H7 (cell line): ENCODE measurements at places on chromosomes 7 and 10.

- DNase-seq = peak; percentile 94
Observed at GRCh38 chr10:93893646-93894515, at the start of gene SLC35G1. SLC35G1 (plus strand) TSS chr10:93893978; CDS start chr10:93894034, 56 bp downstream.

GRCh38 chr10:26725837-26726727 lies 28.6 kb downstream of the PDSS1 start:
- peak; percentile 50 for DNase-seq

- DNase-seq = no peak
Observed at GRCh38 chr7:123372368-123372767, 162.0 kb downstream of the IQUB start.

DNA sequence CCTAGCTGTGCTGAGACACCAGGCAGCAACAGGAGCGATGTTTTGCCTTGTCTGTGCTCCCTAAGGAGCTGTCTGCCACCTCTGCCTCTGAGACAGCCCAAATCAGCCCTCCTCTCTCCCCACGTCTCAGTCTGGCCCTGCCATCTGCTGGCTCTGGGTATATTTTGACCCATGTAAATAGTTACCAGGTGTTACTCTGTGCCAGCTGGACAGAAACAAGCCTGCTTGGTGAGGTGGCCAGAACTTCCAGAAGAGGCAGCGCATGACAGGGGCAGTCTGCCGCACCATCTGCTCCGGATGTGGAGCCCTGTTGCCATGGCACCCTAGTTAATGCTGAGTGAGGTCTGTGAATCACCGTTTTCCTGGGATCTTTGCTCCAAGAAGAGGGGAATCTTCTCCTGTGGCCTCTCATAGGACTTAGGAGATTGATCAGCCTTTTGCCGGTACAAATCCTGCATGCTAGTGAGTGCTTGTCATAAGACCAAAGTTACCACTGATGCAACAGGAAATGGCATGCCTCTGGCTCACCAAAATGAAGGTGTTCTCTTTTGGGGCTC lies 31.8 kb downstream of the GSTO2 start:
- DNase-seq = no peak

GRCh38 chr7:150406567-150407421 lies 27.7 kb downstream of the ZNF775 start:
- DNase-seq = peak; percentile 40

GRCh38 chr10:79376751-79377556 lies 29.7 kb downstream of the PPIF start:
- no peak for DNase-seq

GRCh38 chr7:5445981-5446594 lies 22.5 kb upstream of the TNRC18 start:
- peak; percentile 63 for DNase-seq

- no peak for DNase-seq
Observed at GRCh38 chr10:74922921-74923320, 96.5 kb downstream of the KAT6B start.

DNA sequence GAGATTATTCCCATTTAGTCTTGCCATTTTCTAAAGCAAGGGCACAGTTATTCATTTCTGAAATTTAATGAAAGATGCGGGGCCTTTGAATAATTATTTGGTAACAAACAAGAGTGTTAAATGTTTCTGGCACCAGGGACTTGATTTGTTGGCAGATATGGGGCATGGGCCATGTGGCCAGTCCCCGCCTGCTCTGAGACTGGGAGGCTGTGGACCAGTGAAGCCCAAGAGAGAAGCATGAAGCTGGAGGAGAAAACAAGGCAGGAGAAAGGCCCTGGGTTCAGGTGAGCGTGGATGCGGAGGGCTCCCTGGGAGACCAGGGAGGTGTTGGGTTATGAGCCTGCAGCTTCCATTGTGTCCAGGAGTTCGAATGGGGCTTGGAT lies 378.5 kb downstream of the TCERG1L start:
- no peak for DNase-seq

DNA sequence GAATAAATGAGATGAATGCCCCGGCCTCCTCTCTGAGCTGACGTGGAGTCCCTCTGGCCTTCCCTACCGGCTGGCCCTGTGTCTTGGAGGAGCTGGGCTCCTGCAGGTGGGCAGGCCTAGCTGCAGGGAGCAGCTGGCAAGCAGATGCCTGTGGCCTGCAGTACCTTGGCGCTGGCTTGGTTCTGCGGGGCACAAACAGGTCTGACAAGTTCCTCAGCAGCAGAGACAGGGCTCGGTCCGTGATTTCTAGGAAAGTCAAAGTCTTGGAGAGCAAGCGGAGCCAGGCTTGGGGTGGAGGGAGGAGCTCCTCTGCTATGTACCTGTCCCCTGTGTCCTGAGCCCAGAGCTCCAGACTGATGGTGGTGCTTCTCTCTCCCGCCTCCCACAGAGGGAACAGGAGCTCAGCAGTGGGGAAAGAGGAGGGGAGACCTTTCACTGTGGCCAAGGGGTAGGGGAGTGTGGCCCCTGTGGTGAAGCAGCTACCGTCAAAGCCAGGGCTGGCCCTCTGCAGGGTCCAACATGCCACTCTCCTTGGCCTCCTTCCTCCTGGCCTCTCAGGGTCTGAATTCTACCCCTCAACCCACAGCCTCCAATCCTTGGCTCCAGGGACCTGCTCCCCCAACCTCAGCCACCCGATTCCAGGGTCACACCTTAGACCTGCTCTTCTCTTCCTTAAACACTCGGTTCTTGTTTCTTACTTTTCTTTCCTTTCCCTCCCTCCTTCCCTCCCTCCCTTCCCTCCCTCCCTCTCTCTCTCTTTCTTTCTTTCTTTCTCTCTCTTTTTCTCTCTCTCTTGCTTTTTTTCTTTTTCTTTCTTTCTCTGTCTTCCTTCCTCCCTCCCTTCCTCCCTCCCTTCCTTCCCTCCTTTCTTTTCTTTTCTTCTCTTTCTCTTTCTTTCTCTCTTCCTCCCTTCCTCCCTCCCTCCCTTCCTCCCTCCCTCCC lies 20.1 kb downstream of the MYL10 start:
- DNase-seq = peak; percentile 73

DNA sequence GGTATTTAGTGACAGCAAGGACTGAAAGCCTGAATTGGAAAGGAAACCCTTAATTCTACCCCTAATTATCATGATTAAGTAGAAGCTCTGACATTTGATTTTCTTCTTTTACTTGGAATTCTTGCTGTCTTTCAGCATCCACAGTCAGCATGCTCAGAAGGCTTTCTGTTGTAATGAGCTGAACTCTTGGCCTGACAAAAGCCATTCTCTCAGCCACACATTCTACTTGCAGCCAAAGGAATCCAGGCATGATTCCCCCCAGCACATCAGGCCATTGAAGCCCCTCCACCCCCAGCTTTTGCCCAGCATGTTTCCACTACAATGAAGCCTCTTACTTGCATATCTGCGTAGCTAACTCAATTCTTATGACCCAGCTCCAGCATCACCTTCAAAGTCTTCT lies 94.3 kb upstream of the FRMD4A start:
- DNase-seq = peak; percentile 25

- DNase-seq = no peak
Observed at GRCh38 chr7:128849804-128850490, 12.7 kb upstream of the ATP6V1F start.

- DNase-seq = peak; percentile 74
Observed at GRCh38 chr7:101669307-101669706, 40.2 kb upstream of the MYL10 start.

- no peak for DNase-seq
Observed at GRCh38 chr7:14738086-14738485, 164.5 kb downstream of the DGKB start.

GRCh38 chr10:7503190-7503589 lies 92.4 kb upstream of the SFMBT2 start:
- DNase-seq = no peak
